ENCODE measurements at places on chromosomes 2 and 18.

- peak; percentile 42 for DNase-seq
Observed at GRCh38 chr2:171598713-171599319, 76.5 kb downstream of the CYBRD1 start.

GRCh38 chr2:234680688-234681619 is 184.1 kb upstream of the ARL4C start:
- no peak for DNase-seq

DNA sequence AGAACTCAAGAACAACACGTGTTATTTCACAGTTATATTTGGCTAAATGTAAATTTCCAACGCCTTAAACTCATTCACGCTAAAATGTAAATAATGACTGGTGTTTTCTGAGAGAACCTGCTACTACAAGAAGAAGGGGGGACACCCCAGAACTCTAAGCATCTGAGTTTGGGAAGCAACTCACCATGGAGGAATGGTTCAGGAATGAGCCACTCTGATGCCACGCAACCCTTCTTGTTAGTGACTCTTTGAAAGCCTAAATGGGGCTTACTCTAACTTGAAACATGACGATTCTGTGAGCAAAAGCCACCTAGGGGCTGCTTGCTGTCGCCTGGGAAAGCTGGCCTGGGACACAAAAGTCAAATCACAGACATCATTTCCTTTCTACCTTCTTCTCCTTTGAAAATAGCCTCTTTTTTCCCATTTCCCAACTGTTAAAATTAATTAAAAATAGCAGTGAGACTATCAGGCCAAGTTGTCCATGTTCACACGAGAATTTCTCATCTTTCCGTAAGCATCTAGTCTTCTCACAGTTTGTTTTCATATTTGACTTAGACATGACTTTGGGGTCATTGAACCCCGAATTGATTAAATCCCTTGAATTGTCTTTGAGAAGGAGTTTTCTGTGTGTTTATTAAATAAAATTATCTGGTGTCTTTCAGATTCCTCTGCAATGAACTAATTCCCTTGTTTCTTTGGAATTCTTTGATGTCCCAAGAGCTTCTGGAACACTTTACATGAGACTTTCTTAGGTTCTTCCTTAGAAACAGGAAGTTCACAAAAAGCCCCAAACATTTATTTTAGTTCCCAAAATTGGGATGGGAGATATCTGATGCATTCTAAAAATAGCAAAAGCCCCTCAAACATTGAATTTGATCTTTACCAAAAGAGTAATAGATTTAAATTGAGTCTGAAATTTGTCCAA is 75.5 kb upstream of the CABLES1 start:
- no peak for DNase-seq

GRCh38 chr2:197517150-197517549 is 1.3 kb downstream of the MOB4 start:
- no peak for DNase-seq

DNA sequence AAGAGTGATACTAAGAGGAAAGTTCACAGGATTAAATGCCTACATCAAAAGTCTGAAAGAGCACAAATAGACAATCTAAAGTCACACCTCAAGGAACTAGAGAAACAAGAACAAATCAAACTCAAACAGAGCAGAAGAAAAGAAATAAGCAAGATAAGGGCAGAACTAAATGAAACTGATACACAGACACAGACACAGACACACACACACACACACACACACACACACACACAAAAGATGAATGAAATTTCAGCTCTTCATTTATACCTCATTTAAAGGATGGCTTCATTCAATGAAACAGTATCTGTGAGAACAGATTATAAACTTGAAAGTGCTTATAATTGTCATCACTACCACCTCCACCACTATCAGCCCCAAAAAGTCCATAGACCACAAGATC is 428.9 kb downstream of the MBD2 start:
- no peak for DNase-seq
